Stimulated activated CD4-positive, alpha-beta T cell treated with anti-CD3 and anti-CD28 coated beads, Interleukin-1b, Interleukin-23, amount 100 ng/mL, for 48 hours (primary cell): ENCODE measurements at places on chromosomes 11 and 22.
A peak's percentile ranks its signal among the peaks of the same experiment; 100 is the strongest.

DNA sequence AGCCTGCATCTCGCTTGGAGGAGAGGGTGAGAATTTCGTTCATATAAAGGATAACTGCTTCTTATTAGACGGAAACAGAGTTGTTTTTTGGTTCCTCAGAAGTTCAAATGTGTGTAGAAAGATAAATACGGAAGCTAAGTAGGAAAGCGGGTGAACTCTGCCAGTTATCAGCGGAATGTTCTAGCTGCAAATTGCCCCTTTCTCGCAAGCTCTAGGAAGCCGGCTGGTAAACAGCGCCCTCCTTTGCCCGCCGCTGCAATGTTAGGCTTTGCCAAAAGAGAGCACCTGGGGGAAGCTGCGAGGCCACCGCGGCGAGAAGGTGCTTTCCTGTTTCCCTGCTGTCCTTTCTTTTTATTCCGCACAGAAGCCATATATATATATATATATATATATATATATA is 67.0 kb downstream of the IGLL5 start:
- DNase-seq: peak; percentile 24

- DNase-seq: no peak
Measured at GRCh38 chr11:11297578-11297977, 55.5 kb downstream of the CSNK2A3 start.

DNA sequence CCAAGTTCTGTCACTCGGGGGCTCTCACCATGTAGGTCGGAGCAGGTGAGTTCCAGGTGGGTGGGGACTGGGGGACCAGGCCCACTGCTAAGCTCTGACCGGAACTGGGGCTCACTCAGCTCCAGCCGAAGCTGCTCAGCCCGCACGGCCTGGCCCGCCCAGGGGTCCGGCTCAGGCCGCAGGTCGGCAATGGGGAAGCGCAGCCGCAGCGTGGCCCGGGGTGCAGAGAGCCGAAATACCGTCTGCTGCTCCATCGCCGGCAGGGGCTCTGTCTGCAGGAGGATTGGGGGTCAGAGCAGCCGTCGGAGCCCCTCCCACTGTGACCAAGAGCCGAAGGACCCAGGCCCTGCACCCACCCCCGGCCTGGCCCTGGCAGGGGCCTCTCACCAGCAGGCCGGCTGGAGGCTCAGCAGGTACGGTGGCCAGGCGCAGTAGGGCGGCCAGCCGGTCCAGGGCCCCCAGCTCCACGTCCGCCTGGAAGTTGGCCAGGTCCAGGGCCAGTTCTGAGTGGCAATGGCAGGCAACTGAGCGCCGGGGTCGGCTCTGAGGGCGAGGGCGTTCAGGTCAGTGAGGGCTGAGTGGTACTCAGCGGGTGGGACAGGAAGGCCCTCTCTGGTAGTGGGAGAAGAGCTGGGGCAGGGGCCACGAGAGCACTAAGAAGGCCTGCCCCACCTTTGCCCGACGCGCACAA is 7.2 kb downstream of the ATG2A start:
- DNase-seq: no peak

DNA sequence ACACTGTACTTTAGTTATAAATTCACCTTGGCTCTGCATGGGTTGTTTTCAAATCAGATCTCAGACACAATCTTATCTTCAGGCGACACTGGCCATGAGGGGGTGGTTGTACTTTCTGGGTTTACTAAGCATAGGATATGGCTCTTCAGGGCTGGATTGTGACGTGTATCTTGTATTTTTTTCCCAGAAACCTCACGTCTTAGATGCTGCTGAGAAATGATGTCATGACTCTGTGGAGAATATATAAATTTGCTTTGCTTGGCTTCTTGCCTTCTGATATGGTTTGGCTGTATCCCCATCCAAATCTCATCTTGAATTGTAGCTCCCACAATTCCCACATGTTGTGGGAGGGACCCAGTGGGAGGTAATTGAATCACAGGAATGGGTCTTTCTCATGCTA is 82.8 kb upstream of the VSTM5 start:
- no peak for DNase-seq

- DNase-seq: no peak
Measured at GRCh38 chr11:11082646-11083045, 224.8 kb upstream of the ZBED5 start.

- DNase-seq: peak; percentile 68
Measured at GRCh38 chr11:129331871-129332274, 43.8 kb upstream of the BARX2 start.
